Colonic mucosa (tissue), 4 donors: ENCODE measurements at places on chromosomes 16 and 17. TPM values are rescaled to one million over a fixed set of nuclear protein-coding genes. Genes with fewer than 3 reads are reported as not detected.

ADGRG3 gene
- 0.27 TPM for total RNA-seq

NECAB2 gene
- total RNA-seq: 0.25 TPM

PPM1E gene
- 0.32 TPM for total RNA-seq

CD300LG gene
- 0.32 TPM for total RNA-seq

SPATA22 gene
- total RNA-seq: not detected

P2RX1 gene
- 2.7 TPM for total RNA-seq

CA10 gene
- 0.52 TPM for total RNA-seq

CFAP97D1 gene
- total RNA-seq: not detected

ACE gene
- total RNA-seq: 45.2 TPM

LGALS9B gene
- 25.8 TPM for total RNA-seq

ZFP3 gene
- total RNA-seq: 6.3 TPM

- no peak overlapping the region for H3K27ac ChIP-seq
- no peak overlapping the region for H3K4me3 ChIP-seq
- no peaks in the 10 kb centered on the region for H3K27me3 ChIP-seq
- no peaks in the 10 kb centered on the region for H3K4me1 ChIP-seq
- DNase-seq: no peak
Measured at GRCh38 chr16:1438229-1439057, 5.9 kb downstream of the CCDC154 start.

DNA sequence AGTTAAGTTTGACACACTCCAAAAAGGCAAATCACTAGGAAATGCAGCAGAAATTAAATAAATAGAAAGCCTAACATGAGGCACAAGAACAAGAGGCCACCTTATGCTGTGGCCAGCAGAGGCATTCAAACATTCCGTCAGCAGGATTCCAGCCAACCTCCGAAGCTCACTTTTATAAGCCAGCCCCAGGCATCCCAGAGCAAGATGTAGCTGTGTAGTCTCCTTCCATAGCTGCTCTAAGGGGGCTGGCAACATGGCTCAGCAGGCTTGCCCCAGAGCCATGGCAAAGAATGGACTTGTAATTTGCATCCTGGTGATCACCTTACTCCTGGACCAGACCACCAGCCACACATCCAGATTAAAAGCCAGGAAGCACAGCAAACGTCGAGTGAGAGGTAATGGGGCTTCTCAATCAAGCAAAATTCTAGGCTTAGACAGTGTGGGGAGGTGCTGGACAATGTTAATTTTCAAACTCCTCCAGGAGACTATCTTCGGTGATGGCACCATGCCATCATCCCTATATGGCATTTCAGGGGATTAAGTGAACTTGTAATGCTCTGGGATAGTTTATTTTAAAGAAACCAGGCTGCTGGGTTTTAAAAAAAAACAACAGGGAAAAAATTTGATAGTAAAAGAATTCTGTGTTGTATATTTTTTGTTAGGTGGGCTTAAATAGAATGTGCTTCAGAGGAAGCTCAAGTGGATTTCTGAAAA lies at the start of gene CLEC3A:
CLEC3A (plus strand) TSS at position 202 of the 714 bp plus-strand sequence; CDS start at position 281, 79 bp downstream.
- H3K27ac ChIP-seq: no peak within 1 kb of the TSS
- H3K27me3 ChIP-seq: no peaks in the 10 kb centered on the region
- H3K4me3 ChIP-seq: no peak within 1 kb of the TSS
- no peaks in the 10 kb centered on the region for H3K4me1 ChIP-seq
- no peaks in the 10 kb centered on the region for H3K36me3 ChIP-seq

DNA sequence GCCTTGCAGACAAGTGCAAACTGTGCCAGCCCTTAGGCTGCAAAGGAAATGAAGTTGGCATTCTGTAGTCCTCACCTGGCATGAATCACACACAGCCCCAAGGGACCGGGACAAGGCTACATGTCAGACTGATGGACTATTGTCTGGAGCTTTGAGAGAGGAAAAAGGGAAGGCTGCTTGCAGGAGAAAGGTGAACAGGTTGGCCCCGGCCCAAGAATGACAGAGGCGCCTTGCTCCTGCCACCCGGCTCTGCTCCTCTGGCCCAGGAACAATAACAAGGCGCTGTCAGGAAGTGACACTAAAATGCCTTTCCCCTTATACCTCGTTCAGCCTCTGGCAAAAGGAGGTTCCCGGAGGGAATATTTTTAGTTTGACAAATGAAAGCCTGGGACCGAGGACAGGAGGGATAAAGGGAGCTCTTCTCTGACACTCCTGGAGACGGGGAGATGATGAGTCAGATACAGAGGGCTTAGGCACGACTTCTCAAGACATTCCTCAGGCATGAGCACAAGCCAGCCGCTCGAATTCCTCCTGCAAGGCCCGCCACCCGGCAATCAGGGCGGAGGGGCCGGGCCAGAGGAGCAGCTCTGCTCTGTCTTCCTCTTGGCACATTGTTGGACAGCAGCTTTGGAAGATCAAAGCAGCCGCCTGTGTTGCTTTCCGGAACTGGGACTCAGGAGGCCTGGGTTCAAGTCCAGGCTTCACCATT lies 105.8 kb downstream of the NOG start:
- H3K36me3 ChIP-seq: no peaks in the 10 kb centered on the region
- no peak overlapping the region for H3K4me3 ChIP-seq
- no peak overlapping the region for H3K27ac ChIP-seq
- H3K4me1 ChIP-seq: no peaks in the 10 kb centered on the region
- H3K27me3 ChIP-seq: no peaks in the 10 kb centered on the region

GRCh38 chr16:66605177-66605978 lies 874 bp downstream of the CMTM3 start:
- DNase-seq: peak; percentile 45
- no peaks in the 10 kb centered on the region for H3K36me3 ChIP-seq
- peak overlapping the region; percentile 69 for H3K4me3 ChIP-seq
- no peaks in the 10 kb centered on the region for H3K4me1 ChIP-seq
- peak overlapping the region; percentile 70 for H3K27ac ChIP-seq

- H3K36me3 ChIP-seq: no peaks in the 10 kb centered on the region
- no peak overlapping the region for H3K4me3 ChIP-seq
- no peaks in the 10 kb centered on the region for H3K27me3 ChIP-seq
- H3K4me1 ChIP-seq: no peaks in the 10 kb centered on the region
- DNase-seq: no peak
- no peak overlapping the region for H3K27ac ChIP-seq
Measured at GRCh38 chr17:35171834-35172233, 22.4 kb downstream of the SLC35G3 start.

GRCh38 chr17:58377093-58377601 lies 25.1 kb upstream of the SUPT4H1 start:
- DNase-seq: peak; percentile 80
- no peaks in the 10 kb centered on the region for H3K36me3 ChIP-seq
- H3K27me3 ChIP-seq: no peaks in the 10 kb centered on the region
- peak overlapping the region; percentile 68 for H3K27ac ChIP-seq
- peaks cover 20% of the 10 kb centered on the region for H3K4me1 ChIP-seq

- no peak overlapping the region for H3K27ac ChIP-seq
- H3K4me3 ChIP-seq: no peak overlapping the region
- peaks cover 71% of the 10 kb centered on the region for H3K27me3 ChIP-seq
- no peaks in the 10 kb centered on the region for H3K36me3 ChIP-seq
- peaks cover 7% of the 10 kb centered on the region for H3K4me1 ChIP-seq
Measured at GRCh38 chr17:49971848-49972485, 3.0 kb downstream of the DLX4 start.

- H3K4me3 ChIP-seq: no peak overlapping the region
- peaks cover 5% of the 10 kb centered on the region for H3K4me1 ChIP-seq
- no peaks in the 10 kb centered on the region for H3K36me3 ChIP-seq
- no peaks in the 10 kb centered on the region for H3K27me3 ChIP-seq
- no peak for DNase-seq
- no peak overlapping the region for H3K27ac ChIP-seq
Measured at GRCh38 chr16:23357761-23358290, 55.7 kb downstream of the SCNN1B start.

DNA sequence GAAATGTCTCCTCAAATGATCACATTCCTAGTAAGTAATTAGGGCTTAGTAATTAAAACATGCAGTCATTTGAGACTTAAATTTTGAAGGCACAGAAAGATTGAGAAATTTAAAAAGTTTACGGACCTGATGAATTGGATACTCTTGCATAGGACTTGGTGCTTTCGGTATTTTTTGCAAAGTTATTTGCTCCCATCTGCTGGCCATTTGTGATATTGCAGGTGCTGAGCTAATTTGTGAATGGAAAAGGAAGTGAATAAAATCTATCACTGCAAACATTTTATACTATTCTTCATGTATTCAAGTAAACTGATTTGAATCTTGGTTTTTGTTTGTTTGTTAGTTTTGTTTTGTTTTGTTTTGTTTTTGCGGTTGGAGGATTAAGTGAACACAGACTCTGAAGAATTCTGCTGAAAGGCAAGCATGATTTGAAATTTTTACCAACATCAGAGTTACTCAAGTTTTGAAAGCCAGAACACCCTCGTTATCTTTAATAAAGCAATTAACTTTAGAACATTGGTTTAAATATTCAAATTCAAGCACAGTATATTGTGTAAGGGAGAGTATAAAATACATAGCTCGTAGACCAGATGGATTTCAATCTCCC lies 689.5 kb upstream of the RBFOX1 start:
- DNase-seq: peak; percentile 61
- no peaks in the 10 kb centered on the region for H3K27me3 ChIP-seq
- no peak overlapping the region for H3K4me3 ChIP-seq
- no peaks in the 10 kb centered on the region for H3K4me1 ChIP-seq
- H3K27ac ChIP-seq: no peak overlapping the region
- H3K36me3 ChIP-seq: no peaks in the 10 kb centered on the region

- H3K27ac ChIP-seq: no peak overlapping the region
- H3K4me3 ChIP-seq: no peak overlapping the region
- no peaks in the 10 kb centered on the region for H3K4me1 ChIP-seq
- DNase-seq: no peak
- H3K36me3 ChIP-seq: no peaks in the 10 kb centered on the region
- no peaks in the 10 kb centered on the region for H3K27me3 ChIP-seq
Measured at GRCh38 chr16:68179855-68180254, 56.1 kb downstream of the ESRP2 start.

GRCh38 chr17:73256220-73256619 lies 5.5 kb downstream of the CPSF4L start:
- H3K36me3 ChIP-seq: no peaks in the 10 kb centered on the region
- no peaks in the 10 kb centered on the region for H3K27me3 ChIP-seq
- H3K4me3 ChIP-seq: no peak overlapping the region
- no peaks in the 10 kb centered on the region for H3K4me1 ChIP-seq
- no peak for DNase-seq

- no peaks in the 10 kb centered on the region for H3K36me3 ChIP-seq
Measured at GRCh38 chr17:49344914-49345313, 17.1 kb downstream of the ZNF652 start.

GRCh38 chr16:87960852-87961251 lies 9.6 kb downstream of the BANP start:
- H3K4me3 ChIP-seq: no peak overlapping the region
- DNase-seq: no peak
- H3K27ac ChIP-seq: no peak overlapping the region
- H3K4me1 ChIP-seq: no peaks in the 10 kb centered on the region
- H3K27me3 ChIP-seq: no peaks in the 10 kb centered on the region

DNA sequence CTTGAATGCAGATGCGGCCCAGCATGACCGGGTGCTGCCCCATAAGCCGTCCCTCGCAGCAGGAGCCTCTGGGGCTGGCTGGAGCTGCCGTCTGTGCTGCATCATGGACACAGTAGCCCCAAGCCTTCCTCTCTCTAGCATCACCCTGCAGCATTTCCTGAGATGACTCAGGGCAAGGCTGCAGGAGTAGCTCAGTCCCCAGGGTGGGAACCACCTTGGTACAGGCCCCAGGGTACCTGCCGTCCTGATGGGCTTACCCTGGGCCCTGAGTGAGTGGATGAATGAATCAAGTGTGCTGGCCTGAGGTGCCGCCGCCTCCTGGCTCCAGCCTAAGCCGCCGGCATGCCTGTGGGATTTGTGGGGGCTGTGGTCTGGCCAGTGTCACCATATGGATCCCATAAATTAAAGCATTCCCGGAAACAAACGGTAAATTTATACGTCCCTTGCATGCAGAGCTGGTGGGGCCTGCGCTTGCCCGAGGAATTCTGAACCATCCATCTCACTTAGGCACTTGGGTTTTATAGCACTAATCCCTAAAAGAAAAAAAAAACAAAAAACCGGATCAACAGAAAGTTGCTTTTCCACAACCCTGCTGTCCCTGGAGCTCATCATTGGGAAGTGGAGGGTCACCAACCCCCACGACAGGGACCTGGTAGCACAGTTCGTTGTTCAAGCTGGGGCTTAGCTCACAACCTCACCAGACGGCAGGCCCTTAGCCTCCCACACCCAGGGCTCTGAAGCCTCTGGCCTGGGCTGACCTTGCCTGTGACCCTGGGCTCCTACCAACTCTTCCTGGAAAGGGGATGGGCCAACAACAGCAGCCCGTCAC lies 242.6 kb upstream of the CIBAR2 start:
- no peaks in the 10 kb centered on the region for H3K36me3 ChIP-seq
- peaks cover 6% of the 10 kb centered on the region for H3K4me1 ChIP-seq
- DNase-seq: no peak
- no peak overlapping the region for H3K4me3 ChIP-seq
- no peak overlapping the region for H3K27ac ChIP-seq

GRCh38 chr16:51244887-51245657 lies 94.0 kb upstream of the SALL1 start:
- no peak overlapping the region for H3K27ac ChIP-seq
- no peak for DNase-seq
- H3K4me1 ChIP-seq: no peaks in the 10 kb centered on the region
- no peak overlapping the region for H3K4me3 ChIP-seq

- H3K4me3 ChIP-seq: no peak overlapping the region
- no peak overlapping the region for H3K27ac ChIP-seq
- no peaks in the 10 kb centered on the region for H3K4me1 ChIP-seq
- no peak for DNase-seq
- no peaks in the 10 kb centered on the region for H3K27me3 ChIP-seq
Measured at GRCh38 chr16:48531011-48531962, 78.7 kb downstream of the N4BP1 start.

- no peaks in the 10 kb centered on the region for H3K36me3 ChIP-seq
- no peaks in the 10 kb centered on the region for H3K4me1 ChIP-seq
- DNase-seq: no peak
- no peaks in the 10 kb centered on the region for H3K27me3 ChIP-seq
Measured at GRCh38 chr16:57693550-57693949, 1.1 kb upstream of the DRC7 start.

DNA sequence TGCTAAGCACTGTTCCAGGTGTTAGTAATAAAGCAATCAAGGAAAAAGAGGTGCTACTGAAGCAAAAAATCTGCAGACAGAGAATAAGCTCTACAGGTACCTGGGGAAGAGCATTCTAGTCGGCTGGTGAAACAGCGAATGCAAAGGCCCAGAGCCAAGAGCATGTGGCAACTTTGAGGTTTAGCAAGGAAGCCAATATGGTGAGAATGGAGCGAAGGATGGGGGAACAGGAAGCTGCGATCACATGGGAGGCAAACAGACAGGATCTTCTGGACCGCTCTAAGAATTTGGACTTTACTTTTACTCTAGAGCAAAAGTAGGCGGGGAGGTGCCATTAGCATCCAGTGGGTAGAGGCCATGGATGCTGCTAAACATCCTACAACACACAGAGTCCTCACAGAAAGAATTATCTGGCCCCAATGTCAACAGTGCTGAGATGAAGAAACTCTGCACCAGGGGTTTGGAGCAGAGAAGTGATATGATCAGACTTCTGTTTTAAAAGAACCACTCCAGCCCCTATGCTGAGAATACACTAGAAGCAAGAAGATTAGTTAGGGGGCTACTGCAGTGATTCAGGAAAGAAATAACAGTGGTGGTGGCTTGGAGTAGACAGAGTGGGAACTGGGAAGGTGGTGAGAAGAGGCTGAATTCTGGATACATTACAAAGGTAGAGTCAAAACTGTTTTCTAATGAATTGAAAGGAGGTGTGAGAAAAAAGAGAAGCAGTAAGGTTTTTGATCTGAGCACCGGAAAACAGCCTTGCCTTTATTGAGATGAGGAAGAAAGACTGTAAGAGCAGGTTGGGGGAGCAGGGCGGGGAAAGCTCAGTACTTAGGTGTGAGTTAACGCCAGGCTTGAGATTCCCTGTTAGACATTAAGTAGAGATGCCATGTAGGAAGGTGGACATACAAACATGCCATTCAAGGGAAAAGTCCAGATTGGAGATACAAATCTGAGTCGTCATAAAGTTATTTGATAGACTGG lies 11.0 kb downstream of the EFTUD2 start:
- no peaks in the 10 kb centered on the region for H3K4me1 ChIP-seq
- no peak overlapping the region for H3K27ac ChIP-seq
- H3K36me3 ChIP-seq: peaks cover 14% of the 10 kb centered on the region
- H3K27me3 ChIP-seq: no peaks in the 10 kb centered on the region
- H3K4me3 ChIP-seq: no peak overlapping the region
